Putamen (tissue), 1 donor: ENCODE measurements at places on chromosomes 5 and 9.

- DNase-seq: no peak
Observed at GRCh38 chr5:143360755-143361154, 42.7 kb downstream of the NR3C1 start.

- no peak for DNase-seq
Observed at GRCh38 chr5:103474677-103475076, 87.9 kb downstream of the NUDT12 start.

DNA sequence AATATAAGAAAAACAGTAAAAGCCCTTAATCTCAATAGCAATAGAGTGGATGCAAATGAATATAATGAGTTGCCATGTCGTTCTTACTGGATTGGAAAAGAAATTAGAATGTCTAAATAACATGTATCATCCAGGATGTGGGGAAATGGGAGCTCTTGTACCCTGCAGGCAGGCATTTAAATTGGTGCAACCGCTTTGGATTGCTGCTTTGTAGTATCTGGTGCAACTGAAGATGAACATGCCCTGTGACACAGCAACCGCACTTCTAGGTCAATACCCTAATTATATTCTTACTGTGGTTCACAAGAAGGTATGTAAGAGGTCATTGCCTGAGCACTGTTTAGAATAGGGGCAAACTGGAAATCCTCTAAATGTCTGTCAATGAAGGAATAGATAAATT, 18.9 kb downstream of the MRPS30 start:
- no peak for DNase-seq

DNA sequence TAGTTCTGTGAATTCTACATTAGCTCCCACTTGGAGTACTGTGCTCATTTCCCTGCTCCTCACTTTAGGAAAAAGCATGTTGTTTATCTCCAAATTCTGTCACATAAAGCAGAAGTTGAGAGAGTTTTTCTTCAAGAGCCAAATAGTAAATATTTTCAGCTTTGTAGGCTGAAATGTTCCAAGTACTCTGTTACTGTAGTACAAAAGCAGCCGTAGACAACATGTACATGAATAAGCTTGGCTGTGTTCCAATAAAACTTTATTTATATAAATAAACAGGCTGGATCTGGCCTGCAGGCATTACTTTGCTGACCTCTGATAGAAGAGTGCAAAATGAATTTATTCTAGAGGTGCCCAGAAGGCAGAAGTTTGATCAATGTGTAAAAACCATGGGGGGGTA, 73.0 kb upstream of the AGXT2 start:
- no peak for DNase-seq

- no peak for DNase-seq
Observed at GRCh38 chr5:72516916-72517315, 9.7 kb upstream of the ZNF366 start.

GRCh38 chr9:130699047-130699446, 5.5 kb downstream of the EXOSC2 start:
- DNase-seq: no peak
